ENCODE measurements at places on chromosomes 1 and 21.

- no peak for DNase-seq
These were observed 72.0 kb downstream of the SWT1 start for GRCh38 chr1:185228979-185229378.

DNA sequence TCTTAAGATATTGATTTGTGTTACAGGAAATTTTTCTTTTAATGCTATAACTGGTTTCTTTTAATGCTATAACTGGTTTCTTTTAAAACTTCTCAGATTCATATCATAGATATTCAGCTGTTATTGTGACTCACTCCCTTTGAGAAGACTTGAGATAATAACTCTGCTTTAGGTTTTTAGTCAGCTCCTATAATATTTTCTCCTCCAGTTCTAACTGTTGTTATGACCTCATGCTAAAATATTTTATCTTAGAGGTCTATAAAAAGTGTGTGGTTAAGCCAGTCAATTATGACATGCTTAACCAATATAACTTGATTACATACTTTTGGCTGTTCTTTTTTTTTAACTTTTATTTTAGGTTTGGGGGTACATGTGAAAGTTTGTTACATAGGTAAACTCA lies 280.2 kb downstream of the PTGER3 start:
- DNase-seq = no peak

GRCh38 chr21:39136711-39137110 lies 46.5 kb downstream of the PSMG1 start:
- no peak for DNase-seq

DNA sequence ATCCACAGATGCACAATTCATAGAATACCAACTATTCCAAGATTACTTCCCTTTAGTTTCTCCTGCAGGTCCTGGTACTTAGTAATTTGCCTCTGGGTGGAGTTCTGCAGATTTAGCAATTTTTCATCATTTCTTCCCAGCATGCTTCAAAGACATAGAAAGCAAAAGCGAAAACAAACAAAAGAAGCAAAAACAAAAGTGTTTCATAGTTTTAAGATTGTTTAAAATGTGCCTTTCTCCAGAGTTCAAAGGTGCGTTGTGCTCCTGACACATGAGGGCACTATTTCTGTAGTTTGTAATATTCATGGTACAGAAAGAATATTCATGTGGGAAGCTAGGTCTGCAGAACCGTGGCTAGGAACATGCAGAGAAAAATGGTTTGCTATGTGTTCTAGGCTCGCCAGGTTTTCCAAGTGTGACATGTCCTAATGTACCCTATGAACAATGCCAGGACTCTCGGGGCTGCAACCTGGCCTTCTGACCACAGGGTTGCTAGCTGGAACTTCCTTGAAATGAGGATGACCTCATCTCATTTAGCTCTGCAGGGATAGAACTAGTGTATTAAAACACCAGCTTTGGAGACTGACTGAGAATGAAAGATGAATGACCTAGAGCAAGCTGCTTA lies 30.0 kb upstream of the RCSD1 start:
- peak; percentile 60 for DNase-seq

DNA sequence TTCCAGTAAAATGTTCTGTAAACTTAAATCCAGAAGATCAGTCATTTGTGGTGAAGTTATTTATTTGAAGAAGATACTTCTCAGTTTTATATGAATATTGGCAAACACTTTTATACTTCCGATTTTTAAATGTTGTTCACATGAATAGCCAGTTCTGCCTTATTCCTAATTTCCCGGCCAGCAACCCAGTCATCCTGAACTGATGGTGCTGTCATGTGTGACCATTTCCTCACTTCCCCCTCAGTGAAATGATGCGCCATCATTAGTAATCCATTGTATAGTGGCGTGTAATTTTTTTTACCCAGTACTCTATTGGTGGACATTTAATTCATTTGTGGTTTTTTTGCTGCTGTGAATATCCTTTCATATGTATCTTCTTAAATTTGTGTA lies 16.4 kb downstream of the GPSM2 start:
- no peak for DNase-seq

DNA sequence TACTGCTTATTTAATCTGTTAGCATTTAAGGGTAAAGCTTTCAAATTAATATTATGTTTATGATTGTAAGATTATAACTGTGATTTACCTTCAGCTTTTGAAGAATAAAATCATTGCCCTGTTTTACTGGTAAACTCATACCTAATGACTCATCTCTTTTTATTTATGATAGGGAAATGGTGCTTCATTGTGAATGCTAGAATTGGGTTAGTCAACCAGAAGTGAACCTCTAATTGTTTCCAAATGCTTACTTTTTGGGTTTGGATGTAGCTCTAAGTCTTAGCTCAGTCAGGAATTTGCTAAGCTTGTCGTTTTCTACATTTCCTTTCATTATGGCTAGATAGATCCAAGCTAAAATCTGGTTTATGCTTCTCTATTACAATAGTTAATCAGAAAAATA lies 59.4 kb downstream of the SLC30A7 start:
- DNase-seq = no peak

GRCh38 chr1:221718381-221719277 lies 23.3 kb downstream of the DUSP10 start:
- DNase-seq = no peak

DNA sequence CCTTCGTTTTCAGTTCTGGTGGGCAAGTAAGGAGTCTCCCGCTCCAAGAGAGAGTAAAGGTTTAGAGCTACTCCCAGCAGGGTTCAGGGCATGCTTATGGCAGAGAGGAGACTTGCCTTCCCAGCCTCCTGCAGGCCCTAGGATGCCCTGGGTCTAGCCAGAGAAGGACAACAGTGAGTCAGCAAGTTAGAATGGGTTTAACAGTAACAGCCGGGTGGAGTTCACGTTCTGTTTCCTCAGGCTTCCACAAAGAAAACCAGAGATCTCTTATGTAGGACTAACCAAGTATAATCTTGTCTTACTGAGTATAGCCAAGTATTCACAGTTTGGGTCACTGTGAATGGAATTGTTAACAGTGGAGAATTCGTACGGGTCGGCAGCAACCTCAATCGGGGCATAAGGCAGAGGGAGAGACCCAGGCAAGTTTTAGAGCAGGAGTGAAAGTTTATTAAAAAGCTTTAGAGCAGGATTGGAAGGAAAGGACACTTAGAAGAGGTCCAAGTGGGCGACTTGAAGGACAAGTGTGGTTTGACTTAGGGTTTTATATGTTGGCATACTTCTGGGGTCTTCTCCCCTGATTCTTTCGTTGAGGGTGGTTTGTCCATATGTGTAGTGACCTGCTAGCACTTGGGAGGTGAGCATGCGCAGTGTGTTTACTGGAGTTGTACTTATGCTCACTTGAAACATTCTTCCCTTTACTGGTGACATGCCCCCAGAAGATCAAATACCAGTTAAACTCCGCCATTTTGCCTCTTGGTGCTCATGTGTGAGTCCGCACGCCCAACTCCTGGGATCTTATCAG lies 4.5 kb downstream of the OVAAL start:
- DNase-seq = no peak

GRCh38 chr1:64114012-64114525 lies 89.4 kb upstream of the UBE2U start:
- no peak for DNase-seq

GRCh38 chr1:111406321-111406768 lies 21.2 kb downstream of the OVGP1 start:
- DNase-seq = peak; percentile 78

DNA sequence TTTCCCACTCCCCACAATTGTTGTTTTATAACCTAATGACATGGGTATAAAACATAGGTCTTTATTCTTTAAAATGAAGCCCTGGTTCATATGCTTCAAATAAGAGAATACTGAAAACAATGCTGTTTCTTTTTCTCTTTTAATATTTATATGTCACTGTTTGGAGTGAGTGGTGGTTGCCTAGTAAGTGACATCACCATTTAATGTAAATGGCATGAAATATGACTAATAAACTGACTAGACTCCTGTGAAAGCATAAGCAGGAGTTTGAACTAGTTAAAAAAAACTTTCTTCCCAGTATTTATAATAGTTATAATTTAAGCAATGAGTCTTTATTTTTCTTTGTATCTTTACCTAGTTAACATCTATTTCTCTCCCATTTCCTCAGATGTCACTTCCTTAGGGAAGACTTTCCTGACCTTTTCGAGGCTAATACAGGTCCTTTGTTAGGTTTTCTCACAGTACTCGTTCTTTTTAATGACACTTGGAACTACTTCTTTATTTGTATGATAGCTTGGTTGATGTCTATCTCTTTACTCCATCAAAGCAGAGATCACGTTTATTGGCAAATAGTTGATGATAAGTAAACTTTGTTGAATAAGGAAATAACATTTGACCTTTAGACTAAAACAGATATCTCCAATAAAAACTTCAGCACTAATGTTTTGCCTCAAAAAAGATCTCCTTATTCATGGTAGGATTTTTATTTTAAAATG lies 105.4 kb upstream of the PDC start:
- no peak for DNase-seq

DNA sequence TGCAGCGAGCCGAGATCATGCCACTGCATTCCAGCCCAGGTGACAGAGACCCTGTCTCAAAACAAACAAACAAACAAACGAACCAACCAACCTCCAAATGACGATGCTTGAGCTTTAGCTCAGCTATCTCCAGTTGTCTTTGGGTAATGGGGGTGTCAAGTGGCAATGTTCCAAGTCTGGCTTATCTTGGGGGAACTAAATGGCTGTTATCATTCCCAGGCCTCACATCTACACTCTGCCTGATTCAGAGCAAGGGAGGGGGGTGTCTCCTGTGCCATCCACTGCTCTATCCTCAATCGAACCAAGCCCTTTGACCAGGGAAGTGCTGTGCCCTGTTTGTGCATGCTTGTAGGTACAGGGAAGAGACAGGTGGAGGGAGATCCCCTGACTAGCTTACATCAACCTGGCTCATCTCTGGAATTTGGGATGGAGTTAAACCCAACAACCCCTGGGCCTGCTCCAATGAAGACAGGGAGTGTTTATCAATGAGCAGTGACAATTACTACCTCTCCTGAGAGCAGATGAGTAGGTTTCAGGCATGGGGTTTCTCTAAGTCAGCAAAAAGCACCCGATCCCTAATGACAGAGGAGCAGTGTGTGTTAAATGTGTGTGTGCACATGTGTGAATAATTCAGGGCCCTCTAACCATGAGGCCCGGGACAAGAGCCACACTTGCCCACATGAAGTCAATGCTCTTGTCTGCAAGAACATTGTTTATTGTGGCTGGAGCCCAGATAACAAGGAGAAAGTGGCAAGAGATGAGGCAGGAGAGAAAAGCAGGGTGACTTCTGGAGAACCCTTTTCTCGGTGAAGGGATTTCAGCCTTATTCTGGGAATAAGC lies 20.3 kb upstream of the IL6R start:
- no peak for DNase-seq

DNA sequence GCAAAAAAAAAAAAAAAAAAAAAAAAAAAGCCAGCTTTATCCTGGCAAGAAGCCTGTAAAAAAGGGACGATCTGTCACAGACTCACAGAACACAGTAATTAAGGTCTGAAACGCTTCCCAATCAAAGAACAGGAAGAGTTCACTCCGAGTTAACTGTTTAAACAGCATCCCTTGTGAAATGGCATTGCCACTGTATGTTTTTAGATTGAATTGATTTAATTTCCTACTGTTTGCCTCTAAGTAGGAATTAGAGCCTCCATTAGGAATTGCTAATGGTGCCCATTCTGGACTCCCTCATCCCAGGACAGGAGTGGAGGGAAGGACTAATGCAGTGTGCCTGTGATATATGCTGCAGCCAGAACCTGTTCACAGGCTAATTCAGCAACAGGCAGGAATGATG lies 370.8 kb downstream of the RWDD3 start:
- DNase-seq = no peak

- DNase-seq = no peak
These were observed 434.8 kb downstream of the LMO4 start for GRCh38 chr1:87763483-87763882.

- no peak for DNase-seq
These were observed 133.7 kb downstream of the RUNX1 start for GRCh38 chr21:34915364-34915841.

- no peak for DNase-seq
These were observed 55.4 kb upstream of the JUN start for GRCh38 chr1:58839147-58839795.

DNA sequence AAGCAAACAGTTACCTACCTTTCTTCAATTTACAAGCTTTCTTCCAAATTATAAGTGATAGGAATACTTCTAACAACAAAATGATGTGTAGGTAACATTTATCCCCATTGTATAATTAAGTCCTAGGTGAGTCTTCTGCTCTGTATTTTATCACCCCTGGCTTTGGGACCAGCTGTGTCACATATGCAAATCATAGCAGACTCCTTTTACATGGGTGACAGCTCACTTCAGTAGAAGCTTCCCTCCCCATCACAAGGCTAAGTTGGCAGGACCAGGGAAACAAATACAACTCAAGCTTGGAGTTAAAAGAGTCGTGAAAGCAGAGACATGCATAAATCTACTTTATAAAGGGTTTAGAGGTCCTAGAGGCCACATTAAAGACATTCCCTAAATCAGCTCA lies 121.1 kb upstream of the RUNX1 start:
- DNase-seq = peak; percentile 10

DNA sequence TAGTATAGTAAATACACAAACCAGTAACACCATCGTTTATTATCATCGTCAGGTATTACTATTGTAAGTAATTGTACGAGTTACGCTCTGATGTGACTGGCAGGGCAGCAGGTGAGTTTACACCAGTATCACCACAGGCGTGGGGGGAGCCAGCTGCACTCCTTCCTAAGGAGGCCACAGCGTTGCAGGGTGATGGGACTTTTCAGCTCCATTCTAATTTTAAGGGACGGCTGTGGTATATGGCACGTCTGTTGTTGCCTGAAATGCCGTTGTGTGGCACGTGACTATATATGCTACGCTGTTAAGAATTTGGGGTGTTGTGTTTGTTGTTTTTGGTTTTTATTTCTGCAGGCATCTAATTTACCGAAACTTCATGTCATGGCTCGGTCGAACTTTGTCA lies 164.8 kb upstream of the COL6A1 start:
- DNase-seq = no peak

DNA sequence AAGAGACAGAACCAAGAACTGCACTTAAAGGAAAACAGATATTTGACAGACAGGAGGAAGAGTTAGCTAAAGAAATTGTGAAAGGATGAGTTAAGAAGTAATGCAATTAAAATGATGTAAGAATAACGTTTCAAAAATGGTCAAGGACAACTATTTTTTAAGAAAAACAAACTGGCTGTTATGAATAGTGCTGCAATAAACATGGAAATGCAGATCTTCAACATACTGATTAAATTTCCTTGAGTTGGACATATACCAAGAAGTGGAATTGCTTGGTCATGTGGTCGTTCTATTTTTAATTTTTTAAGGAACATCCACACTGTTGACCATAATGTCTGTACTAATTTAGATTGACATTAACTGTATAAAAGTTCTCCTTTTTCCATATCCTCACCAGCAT lies 23.1 kb upstream of the PHTF1 start:
- no peak for DNase-seq

DNA sequence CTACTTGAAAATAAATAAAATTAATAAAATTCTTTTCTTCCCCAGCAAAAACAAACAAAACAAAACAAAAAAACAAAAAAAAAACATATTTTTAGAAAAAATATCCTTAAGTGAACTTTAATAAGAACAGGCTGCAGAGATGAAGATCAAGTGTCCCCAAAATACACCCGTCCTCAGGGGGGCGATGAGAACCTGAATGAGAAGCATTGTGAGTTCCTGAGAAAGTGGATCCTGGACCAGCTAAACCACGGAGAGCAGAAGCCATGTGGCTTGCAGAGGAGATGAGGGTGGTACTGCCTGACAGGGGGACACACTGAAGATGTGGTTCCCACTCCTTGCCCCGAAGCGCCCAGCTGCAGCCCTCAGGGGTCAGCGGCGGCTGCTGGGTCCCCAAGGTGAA lies 89.3 kb downstream of the ITPKB start:
- no peak for DNase-seq
